Activated T-cell treated with anti-CD3 and anti-CD28 coated beads for 48 hours (primary cell): ENCODE measurements at places on chromosomes 5 and 9.

GRCh38 chr5:32251871-32252458, 60.8 kb downstream of the MTMR12 start:
- no peak for DNase-seq

DNA sequence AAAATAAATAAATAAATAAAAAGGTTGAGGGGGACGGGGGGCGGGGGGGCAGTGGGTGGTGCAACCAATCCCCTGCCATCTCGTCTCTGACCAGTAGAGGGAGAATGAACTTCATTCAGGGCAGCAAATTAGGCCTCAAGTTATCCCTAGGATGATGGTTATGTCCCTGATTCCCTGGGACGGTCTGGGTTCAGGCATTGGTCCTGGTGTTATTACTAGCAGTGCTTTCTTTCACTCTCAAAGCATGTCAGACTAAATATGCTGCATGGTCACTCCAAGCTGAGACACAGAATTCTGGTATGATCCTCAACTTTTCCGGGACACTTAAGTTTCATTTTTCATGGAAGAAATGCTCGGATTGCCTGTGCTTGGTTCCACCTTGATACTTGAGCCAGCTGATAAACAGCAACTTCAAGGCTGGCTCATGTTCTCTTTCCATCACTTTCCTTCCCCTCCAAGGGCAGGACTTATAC, 59.4 kb downstream of the DAP start:
- DNase-seq = no peak

DNA sequence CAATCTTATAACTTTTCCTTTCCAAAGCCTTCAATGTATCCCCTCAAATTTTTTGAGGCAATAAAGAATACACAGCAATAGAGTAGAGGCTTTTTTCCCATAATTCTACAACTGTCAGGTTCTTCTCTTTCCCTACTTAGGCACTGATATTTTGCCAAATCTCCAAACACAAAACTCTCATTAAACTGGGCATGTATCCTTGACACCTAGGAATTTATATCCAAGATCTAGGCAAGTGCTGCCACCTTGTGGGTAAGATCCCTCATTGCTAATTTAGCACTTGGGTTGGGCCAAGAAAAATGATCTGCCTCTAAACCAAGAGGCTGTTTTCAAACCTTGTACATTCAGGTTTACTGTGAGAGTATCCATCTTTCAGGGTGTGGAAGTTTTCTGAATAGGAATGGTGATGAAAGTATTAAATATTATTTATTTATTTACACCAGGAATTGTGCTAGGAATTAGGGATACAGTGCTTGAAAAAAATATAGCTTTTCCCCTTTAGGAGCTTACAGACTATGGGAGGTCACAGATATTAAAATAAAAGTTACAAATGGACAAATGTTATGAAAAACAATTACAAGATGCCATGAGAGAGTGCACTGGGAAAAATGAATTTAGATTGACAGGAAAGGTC, 17.6 kb downstream of the TSTD2 start:
- peak; percentile 25 for DNase-seq

DNA sequence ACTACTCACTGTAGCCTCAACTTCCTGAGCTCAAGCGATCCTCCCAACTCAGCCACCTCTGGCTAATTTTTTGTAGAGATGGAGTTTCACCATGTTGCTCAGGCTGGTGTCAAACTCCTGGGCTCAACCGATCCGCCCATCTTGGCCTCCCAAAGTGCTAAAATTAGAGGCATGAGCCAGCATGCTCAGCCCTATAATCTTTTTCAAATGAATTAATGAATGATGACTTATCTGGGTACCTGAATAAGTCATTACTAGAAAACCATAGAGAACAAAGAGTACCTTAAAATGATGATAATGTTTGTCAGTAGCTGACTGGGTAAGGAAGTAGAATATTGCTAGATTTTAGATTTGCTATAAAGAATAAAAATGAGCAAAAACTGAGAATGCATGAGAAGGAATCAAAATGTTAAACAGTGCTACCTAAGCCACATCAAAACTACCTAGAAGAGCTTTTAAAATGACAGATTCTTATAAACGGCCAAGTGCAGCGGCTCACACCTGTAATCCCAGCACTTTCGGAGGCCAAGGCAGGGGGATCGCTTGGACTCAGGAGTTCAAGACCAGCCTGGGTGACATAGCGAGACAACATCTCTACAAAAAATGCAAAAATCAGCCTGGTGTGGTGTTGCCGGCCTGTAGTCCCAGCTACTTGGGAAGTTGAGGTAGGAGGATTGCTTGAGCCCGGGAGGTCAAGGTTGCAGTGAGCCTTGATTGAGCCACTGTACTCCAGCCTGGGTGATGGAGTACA, 13.6 kb downstream of the FNBP1 start:
- DNase-seq = no peak

GRCh38 chr9:92444841-92445240, 20.6 kb upstream of the OMD start:
- DNase-seq = no peak

GRCh38 chr9:77161966-77162365, 15.4 kb upstream of the VPS13A start:
- DNase-seq = no peak

DNA sequence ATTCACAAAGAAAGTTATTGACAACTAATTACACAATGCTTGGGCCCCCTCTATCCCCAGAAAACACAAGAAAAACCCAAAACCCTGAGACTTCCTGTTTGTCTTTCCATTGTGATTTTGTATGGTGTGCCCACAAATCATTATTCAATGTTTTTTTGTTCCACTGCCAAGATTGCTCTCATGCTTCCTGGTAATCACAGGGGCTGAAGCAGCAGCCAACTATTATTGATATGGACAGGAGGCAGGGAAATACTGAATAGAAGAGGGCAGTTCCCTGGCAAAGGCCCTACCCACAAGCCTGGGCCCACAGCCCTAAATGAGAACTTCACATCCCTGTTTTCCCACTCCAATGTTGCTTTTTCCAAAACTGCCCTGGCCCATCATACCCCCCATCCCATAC, 21.5 kb upstream of the RFK start:
- DNase-seq = no peak

DNA sequence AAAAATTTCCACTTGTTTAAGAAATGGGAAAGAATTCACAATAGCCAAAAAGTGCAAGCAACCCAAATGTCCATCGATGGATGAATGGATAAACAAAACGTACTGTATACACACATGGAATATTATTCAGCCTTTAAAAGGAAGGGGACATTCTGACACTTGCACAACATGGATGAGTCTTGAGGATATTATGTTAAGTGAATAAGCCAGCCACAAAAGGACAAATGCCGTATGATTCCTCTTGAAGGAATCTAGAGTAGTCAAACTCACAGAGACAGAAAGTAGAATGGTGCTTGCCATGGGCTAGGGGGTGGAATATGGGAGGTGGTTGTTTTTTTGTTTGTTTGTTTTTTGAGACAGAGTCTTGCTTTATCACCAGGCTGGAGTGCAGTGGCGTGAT, 3.8 kb upstream of the ATP6V0E1 start:
- DNase-seq = no peak

GRCh38 chr5:149141224-149141956, at the start of gene ABLIM3:
Gene ABLIM3, plus strand, starts transcription at chr5:149141493. Its CDS starts 603 bp downstream, at chr5:149142096.
- peak; percentile 78 for DNase-seq

DNA sequence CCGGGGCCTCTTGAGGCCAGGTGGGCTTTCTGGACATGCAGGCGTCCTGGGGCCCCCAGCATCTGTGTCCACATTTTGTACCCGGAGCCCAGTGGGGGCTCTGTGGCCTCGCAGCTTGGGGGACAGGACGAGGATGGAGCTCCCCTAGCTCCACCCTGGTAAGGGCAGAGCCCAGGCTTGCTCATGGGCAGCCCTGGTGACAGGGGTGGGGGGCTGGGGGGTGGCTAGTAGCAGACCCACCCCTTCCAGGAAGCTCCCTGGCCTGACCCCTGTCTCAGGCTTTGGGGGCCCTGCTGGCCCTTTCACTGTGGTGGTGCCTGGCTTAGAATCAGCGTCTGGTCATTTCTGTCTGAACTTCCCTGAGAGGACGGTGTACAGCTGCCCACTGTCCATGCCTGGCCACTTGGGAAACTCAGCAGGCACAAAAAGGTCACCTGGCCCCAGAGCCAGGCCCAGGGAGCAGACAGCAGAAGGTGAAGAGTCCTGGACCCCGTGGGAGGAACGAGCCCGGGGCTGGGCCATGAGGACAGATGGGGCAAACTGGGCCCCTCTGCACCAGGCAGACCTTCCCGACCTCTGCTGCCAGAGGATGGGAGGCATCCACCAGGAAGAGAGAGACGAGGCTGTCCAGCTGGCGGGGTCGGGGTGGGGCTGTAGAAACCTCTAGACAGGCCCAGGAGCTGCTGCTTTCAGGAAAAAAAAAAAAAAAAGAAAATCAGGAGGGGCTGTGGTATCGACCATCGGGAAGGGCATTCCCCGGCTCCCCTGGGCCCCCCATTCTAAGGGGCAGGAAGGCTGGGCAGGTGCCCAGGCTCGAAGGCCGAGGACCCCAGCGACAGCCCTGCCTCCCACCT, 52.8 kb downstream of the EXD3 start:
- no peak for DNase-seq

GRCh38 chr9:121942866-121943382, 150.2 kb downstream of the TTLL11 start:
- no peak for DNase-seq
